ENCODE measurements at places on chromosomes 6 and 20.

- DNase-seq, result no peak
These were observed 9.9 kb downstream of the AKIRIN2 start for GRCh38 chr6:87692086-87692485.

GRCh38 chr20:19712721-19713260 lies 45.3 kb upstream of the RIN2 start:
- no peak for DNase-seq

- no peak for DNase-seq
These were observed 14.1 kb downstream of the DAAM2 start for GRCh38 chr6:39806278-39806677.

DNA sequence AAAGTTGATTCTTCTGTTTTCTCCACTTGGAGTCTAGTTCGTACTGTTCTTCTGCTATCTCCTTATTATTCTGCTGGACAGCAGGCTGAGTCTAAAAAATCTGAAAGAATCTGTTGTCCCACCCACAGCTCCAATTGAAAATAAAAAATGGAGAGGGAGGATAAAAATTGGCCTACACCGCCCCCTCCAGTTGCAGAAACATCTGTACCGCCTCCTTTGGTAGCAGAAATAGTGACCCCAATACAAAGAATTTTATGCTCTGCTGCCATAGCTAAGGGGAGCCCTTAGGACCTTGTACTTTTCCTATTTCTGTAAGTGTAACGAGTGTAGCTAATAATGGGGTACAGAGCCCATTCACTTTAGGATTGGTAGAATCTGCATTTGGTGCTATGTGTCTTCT lies 4.9 kb upstream of the FKBP1A start:
- no peak for DNase-seq

GRCh38 chr20:34529742-34530141 lies 13.5 kb downstream of the DYNLRB1 start:
- no peak for DNase-seq

DNA sequence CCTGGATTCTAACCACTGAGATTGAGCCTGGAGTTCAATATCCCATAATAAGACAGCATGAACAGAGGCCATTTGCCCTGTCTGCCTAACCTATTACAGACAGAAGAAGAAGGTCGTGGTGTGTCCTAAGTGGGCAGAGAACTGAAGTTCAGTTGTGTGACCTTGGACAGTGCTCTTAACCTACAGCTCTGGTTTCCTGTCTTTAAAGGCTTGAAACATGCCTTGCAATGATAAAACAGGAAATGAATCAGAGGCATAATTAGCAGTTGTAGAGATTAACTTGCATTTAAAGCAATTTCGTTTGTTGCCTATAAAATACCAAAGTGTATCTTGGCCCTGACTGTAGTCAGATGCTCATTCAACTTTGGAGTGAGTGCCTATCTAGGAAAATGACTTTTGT lies 507.2 kb upstream of the CHD6 start:
- no peak for DNase-seq

DNA sequence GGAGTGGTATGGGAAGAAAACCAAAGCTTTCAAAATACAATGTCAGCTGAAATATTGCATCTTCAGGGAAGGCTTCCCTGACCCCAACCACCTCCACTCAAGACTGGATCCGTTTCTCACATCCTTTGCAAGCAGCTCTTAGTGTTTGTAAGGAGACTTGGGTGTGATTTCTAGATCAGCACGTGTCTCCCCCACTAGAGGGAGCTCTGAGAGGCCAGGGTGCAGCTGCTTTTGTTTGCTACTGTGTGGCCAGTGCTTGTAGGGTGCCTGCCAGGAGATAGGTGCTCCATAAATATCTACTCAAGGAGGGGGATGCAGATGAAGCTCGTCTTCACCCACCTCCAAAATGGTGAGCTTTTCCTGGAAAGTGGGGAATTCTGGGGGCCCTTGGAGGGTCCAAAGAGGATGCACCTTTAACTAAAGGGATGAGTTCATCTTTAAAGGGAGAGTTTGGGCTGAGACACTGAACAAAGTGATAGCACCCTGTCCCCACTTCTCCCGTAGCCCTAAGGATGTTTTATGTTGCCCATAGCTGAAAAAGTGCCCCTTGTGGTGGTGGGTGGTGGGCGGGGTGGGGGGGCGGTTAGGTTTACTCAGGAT lies 52.6 kb upstream of the MAFB start:
- DNase-seq, result peak; percentile 4

DNA sequence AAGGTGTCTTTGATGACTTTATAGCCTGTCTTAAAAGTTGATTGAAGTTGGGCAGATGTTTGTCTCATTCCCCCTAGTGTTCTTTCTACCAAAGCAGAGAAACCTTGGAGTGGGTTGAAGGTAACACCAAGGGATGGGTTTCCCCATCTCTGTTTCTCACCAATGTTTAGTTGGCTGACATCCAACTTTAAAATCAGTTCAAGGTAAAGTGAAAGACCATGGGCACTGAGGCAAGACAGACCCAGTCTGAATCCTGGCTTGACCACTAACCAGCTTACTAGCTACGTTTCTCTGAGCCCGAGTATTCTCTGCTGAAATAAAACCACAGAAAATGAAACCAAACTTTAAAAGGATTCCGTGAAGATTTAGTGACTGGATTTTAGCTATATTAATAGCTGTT lies 258.9 kb downstream of the KIF16B start:
- no peak for DNase-seq

GRCh38 chr6:116313101-116313776 lies 33.5 kb upstream of the TSPYL1 start:
- DNase-seq, result no peak

- DNase-seq, result no peak
These were observed 3.9 kb upstream of the CPNE5 start for GRCh38 chr6:36843170-36843569.

GRCh38 chr6:15285682-15286294 lies 39.9 kb downstream of the JARID2 start:
- no peak for DNase-seq

- DNase-seq, result no peak
These were observed 1.5 kb downstream of the TFAP2B start for GRCh38 chr6:50819904-50820868.

- DNase-seq, result peak; percentile 71
These were observed at the start of gene QKI for GRCh38 chr6:163414117-163414945. Gene QKI (plus strand): TSS chr6:163414718. CDS start chr6:163415194, 476 bp downstream.

DNA sequence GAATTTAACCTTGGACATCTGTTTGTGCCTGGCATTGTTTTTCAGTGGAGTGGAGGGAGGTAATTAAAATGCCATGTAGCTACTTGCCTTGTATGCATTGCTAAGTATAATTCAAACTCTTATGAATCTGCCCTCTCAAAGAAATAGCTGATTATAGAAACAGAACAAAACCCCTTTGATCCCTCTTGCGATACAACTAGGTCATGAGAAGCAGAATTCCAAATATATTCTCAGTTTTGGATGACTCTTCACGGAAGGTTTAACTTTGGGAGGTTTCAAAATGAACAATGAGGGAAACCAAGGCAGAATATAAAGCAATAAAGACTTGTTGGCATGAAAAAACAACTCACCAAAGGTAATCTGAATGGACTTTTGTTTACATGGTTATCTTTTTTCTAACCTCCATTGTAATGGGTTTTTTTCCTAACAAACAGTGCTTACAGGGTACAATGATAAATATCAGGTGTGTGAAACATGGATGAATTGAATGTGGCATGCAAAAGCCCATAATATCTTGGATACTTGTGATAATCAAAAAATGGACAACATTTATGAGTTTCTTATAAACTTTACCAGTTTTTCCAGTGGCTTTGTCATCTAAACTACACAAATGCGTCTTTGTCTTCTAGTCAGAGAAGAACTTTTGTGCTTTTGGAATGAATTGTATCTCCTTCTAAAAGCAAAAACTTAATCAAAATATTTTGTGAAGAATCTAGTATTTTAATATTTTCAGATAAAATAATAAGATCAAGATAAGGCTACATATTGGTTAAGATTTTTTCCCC lies 15.7 kb upstream of the HEY2 start:
- DNase-seq, result no peak

DNA sequence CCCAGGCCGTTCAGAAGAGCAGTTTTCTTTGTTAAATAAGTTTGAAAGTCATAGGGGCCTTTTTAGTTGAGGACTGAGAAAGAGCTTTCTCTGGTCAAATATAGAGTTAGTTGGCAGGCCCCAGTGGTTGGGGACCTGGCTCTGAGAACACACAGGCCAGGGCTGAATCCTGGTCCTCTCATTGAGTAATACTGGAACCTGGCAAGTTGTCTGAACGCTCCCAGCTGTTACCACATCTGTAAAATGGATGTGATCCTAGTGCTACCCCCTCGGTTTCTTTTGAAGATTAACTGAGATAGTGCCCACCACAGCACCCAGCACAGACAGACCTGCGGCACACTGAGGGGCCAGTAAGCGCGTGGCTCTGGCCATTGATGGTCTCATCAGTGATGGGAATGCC lies 215.5 kb downstream of the ZDHHC14 start:
- no peak for DNase-seq

DNA sequence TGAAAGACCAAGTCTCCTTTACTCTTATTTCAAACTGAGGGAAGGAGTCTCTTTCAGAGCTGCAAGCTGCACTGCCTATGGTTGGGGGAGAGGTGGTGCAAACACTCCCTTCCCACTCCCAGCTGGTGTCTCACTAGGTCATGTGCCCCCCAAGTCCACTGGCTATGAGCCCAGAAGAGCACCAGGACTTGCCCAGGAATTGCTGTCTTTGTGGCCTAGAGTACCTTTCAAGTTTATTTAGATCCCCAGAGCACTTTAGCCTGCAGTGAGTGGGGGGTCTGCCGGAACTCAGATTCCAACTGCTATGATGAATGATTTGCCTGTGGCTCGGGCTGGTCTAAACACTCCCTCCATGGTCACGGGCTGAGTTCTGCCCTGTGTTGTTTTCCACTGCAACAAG lies 192.6 kb upstream of the CITED2 start:
- DNase-seq, result no peak

DNA sequence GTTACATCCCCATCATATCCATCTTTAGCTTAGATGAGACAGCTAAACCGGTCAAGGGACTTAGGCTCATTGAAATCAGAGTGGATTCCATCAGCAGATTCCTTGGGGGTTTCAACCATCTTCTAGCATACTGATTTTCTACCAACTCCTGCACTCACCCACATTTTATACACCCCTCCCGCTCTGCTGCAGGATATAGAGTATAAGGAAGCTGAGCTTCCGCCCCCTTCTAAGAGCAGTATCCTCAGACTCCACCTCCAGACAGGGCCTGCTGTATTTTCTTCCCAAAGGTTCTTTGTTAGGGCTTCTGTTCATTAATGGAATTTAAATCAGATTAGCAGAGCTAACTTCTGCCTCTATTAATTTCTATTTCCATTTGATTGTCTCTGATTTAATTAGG lies 9.9 kb upstream of the NHLRC1 start:
- no peak for DNase-seq

DNA sequence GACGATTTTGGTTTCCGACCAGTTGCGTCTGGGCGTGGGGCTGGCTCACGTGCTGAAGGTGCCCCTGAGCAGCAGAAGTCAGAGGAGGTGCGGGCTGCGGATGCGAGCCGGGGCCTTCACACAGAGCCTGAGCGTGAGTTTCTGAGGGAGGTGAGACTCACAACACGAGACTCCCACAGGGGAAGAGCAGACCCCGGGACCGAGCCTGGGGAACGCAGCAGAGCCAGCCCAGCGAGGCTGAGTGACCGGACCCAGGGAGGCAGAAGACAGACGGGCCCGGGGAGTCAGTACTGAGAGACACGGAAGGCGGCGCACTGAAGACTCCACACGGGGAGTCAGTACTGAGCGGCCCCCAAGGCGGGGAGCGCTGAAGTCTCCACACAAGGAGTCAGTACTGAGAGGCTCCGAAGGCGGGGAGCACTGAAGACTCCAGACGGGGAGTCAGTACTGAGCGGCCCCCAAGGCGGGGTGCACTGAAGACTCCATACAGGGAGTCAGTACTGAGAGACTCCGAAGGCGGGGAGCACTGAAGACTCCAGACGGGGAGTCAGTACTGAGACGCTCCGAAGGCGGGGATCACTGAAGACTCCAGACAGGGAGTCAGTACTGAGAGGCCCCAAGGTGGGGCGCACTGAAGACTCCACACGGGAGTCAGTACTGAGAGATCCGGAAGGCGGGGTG lies 77.8 kb downstream of the DLL1 start:
- DNase-seq, result no peak

GRCh38 chr20:49608752-49609670 lies 41.1 kb upstream of the PTGIS start:
- peak; percentile 51 for DNase-seq

- DNase-seq, result no peak
These were observed 34.8 kb upstream of the JAG1 start for GRCh38 chr20:10708351-10709185.

- DNase-seq, result no peak
These were observed 295.2 kb downstream of the GJA1 start for GRCh38 chr6:121730616-121731015.

GRCh38 chr20:16096756-16097326 lies 476.4 kb downstream of the KIF16B start:
- DNase-seq, result no peak

GRCh38 chr6:100346828-100347227 lies 117.9 kb downstream of the SIM1 start:
- DNase-seq, result no peak

- DNase-seq, result no peak
These were observed 739 bp downstream of the B3GAT2 start for GRCh38 chr6:70956191-70956450.

GRCh38 chr6:26372308-26373144 lies 7.5 kb downstream of the BTN3A2 start:
- DNase-seq, result no peak

GRCh38 chr20:34621383-34622367 lies 55.2 kb downstream of the PIGU start:
- no peak for DNase-seq
